Nucleus accumbens (tissue), 56 donors: ENCODE measurements at places on chromosomes 12 and 14.

- no peak for DNase-seq
Measured at GRCh38 chr12:58850826-58851225, 69.5 kb downstream of the LRIG3 start.

GRCh38 chr14:99210333-99210732 is 61.7 kb downstream of the BCL11B start:
- no peak for DNase-seq

- DNase-seq, result no peak
Measured at GRCh38 chr12:10068644-10069043, 30.1 kb downstream of the CLEC1A start.

- no peak for DNase-seq
Measured at GRCh38 chr12:63952995-63953394, 108.5 kb downstream of the SRGAP1 start.

DNA sequence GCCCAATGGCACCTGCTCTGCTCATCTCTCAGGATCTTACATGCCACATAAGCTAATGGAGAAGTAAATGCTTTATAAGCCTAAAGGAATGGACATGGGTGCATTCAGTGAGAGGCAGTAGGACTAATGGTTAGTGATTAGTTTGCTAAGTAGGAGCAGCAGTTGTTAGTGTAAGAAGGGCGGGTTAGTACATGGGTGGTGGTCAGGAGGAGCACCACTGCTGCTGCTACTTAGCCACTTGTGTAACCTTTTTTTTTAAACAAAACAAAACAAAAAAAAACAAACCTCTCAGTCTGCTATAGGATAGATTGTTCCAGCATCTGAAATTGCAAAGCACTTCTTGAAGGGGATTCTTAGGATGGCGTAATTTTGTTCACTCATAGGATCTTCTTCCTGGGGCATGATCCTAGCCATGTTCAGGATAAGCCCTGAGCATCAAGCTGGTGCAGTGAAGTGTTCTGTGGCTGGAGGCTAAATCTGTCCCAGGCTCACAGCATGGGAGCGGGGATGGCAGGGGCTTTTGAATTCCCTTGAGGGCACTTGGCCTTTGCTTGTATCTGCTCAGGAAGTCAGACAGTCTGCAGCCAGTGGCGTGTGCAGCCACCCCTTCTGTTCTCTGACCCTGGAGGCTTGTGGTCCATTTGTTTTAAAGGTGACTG is 63.6 kb downstream of the CHST11 start:
- no peak for DNase-seq

DNA sequence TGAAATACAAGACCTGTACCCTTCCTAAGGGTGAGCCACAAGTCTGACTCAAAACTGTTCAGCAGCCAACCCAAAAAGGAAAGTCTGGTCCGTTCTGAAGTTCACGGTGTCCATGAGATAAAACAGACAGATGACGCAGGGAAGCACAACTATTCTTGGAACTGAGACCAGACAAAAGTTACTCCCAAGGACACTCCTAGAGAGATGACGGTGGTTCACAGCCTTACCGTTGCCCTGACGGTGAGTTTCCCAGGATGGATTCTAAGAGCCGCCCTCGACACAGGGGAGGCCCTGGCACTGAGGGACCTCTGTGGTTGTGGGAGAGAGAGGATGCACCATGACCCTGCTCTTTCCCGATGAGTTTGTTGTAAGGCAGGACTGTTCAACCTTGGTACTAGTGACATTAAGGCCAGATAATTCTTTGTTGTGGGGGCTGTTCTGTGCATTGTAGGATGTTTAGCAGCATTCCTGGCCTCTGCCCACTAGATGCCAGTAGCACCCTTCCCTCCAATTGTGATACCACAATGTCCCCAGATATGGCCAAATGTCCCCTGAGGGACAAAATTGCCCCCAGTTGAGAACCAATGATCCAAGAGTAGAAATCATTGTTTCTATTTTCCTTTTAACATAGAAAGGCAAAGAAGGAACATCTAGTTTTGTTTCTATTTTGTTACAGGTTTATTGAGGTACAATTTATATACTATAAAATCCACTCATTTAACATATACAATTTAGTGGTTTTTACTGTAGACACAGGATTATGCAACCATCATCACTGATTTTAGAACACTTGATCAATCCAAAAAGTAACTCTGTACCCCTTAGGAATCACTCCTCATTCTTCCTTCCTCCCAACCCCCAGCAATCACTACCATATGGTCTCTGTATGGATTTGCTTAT is 23.0 kb downstream of the OR10P1 start:
- no peak for DNase-seq

- no peak for DNase-seq
Measured at GRCh38 chr12:113577464-113578129, 105.9 kb upstream of the LHX5 start.

DNA sequence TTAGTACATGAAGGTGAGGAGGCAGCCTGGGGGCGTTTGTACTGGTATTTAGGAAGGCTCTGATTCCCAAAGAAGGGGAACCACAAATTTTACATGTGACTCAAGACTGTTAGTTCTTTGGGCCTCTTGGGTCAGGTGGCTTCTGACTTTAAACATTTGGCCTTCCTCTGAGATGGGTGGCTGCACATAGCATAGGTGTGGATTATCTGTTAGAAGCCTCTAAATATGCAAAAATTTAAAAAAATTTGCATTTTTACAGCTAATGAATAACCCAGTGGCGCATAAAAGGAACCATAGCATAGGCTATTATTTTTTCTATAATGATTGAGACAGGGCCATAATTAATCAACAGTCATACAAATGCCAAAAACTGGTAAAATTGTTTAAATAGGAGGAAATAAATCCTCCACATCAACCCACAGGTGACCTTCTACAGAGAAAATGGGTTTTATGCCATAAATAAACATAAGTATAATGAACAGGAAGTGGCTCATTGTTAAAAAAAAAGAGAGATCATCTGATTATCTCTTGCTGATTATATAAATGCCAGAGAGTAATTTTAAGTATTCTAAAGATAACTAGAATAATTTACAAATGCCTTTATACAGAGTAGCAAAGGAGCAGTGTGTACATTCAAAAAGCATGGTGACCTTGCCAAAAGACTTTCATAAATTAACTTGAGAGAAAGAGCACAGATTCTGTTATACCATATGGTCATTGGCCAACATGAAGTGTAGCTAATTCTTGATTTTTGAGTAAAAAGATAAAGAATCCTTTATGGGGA is 284.2 kb upstream of the ATP2B1 start:
- no peak for DNase-seq

DNA sequence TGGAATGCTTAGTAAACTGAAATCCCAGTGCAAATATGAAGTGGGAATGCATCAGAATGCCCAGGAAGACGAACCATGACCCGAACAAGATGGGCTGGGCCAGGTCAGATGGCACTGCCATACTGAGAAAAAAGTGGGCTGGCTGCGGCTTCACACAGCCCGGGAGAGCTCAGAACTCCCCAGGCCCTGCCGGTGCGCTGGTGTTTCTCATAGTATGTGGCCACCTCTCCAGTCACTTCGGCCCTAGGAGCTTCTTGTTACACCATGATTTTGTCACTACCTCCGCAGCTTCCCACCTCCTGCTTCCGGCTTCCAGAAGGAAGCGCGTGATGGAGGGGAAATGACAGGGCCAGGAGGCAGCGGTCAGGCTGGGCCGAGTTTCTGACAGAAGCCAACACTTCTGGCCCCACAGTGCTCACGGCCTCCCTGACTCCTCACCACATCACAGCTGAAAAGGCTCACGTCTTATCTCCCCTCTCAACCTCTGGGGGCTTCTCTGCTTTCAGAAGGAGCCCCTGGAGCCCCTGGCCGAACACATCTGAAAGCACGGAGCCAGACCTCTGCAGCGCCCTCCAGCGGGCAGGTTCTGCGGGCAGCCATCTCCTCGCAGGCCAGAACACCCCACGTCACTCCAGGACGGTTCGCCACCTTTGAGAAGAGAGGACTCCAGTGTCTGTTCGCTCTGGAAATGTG is 30.7 kb downstream of the DAD1 start:
- DNase-seq, result no peak

DNA sequence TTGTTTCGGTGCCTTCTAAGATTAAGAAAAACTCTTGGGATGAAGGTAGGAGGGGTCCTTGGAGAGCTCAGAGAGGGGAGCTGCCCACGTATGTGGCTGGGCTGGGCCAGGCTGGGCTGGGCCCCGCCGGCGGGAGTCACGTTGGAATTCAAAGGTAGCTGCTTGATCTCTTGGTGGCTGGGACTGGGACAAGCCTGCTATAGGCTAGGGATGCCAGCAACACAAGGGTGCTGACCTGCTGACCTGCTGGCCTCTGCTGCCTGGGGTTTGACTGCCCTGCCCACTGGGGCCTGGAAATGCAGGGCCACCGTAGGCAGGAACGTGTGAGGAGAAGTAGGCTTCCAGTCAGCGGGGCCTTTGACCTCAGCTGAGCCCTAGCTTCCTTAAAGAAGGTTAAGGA is 52.8 kb upstream of the GTF2A1 start:
- no peak for DNase-seq

GRCh38 chr14:95774265-95775160 is 60.6 kb upstream of the TCL1A start:
- DNase-seq, result no peak

- no peak for DNase-seq
Measured at GRCh38 chr12:50647479-50647878, 116.4 kb upstream of the ATF1 start.

DNA sequence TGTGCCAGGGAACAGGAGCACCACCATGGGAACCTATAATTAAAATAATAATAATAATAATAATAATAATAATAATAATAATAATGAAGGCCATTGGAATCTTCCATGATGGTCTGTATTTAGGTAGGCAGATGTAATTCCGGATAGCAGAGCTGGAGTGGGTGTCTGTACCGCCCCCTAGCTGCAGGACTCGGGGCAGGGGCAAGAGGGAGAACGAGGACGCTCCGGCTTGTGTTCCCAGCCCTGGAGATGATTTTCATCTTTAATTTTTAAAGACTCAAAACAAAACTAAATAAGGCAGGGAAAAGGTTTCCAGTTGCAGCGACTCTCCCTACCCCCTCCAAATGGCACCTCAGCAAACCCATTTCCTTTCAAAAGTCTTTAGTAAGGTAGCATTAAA is 501.1 kb downstream of the VRK1 start:
- no peak for DNase-seq

DNA sequence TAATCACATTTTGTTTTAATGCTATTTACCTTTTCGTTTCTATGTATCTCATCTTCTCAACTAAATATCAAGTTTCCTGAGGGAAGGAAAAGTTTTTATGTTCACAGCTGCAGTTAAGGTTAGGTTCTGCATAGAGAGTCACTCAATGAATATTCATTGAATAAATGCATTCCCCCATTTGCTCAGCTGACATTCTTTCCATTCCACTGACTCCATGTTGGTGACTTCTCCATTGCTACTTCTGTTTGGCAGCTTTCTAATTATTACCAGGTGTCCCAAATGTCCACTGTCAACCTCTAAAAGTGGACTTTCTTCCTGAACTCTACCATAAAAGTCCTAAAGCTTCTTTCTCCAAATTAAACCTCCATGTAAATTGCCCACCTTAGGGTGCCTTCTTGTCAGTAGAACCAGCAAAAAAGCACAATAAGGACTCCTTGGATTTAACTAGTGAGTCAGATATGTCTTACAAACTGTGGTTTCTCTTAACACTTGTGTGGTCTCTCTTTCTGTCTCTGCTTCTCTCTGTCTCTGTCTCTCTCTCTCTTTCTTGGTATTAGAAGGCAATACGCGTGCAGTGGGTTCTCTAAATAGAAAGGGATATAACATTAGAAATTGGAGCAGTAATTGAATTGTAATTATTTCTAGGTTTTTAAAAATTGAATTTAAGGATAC is 85.9 kb downstream of the TMEM117 start:
- no peak for DNase-seq

DNA sequence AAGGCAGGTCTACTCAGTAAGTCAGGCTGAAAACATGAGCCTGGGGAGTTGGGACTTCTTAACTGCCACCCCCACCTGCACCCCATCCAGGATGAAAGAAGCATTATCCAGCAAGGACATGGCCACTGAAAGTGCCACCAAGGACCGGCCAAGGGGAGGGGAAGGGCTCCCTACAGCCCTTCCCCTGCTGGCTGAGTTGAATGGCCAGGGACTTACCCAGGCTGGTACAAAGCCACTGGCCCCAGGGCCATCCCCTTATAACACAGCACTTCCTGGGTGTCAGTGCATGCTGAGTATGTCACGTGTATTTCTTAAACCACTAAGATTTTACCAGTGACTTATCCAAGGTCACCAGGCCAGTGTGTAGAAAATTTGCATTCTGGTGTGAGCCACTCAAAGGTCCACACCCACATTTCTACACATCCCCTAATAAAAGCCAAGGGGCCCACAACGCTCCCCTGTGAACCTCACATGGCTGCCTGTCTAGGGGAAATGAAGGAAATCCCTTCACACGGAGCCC is 29.3 kb upstream of the ZFP36L1 start:
- no peak for DNase-seq

DNA sequence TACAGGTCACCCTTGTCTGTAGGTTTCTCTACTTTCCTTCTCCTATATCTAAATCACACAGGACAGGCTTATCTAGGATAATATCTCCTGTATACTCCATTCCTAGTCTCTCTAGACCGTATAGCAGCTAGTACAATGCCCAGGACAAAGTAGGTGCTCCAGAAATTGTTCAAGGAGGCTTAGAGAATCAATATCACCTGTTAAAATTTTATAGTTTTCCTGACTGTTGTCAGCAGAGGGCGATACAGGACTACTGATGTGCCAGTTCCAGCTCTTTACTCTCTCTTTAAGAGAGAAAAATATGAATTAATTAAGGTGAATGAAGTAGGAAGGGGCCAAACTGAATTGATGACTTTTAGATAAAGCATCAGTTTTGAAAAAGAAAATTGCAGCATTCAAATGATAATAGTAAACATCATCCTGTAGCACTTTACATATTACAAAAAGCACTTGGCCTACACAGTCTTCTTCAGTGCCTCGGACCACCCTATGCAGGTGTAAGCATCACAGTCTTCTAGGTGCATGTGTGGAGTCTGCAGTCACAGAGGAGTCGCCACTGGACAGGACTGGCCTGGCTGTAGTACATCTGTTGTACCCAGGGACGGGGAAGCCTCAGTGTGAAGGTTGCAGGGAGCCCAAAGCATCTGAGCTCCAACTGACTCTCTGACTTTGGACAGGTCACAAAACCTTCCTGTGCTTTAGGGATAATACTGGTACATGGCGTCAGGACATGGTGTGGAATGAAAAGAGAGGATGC is 61.9 kb upstream of the MAX start:
- DNase-seq, result no peak

DNA sequence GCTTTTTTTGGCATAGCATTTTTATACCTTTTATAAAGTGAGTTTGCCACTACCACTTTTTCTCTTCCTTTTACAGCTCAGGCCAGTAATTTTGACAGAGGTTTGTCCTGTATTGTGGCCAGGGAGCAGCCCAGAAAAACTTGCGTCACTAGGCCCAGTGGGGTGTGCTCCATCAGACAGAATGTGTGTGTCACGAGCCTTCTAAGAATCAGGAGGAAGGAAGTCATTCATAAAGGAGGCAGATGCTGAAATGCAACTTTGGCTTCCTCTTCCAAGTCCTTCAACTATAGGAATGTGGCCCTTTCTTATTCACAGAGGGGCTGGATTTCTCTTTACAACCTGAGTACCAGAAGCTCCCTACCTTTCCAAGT is 10.1 kb upstream of the RAB35 start:
- no peak for DNase-seq

GRCh38 chr14:67815573-67816225 is 691 bp downstream of the ZFYVE26 start:
- no peak for DNase-seq

GRCh38 chr14:60249321-60250256 is 568 bp downstream of the PPM1A start:
- no peak for DNase-seq
